Lower lobe of right lung (tissue), 2 donors: ENCODE measurements at places on chromosomes 16 and 17. TPM values are rescaled to one million over a fixed set of nuclear protein-coding genes. Genes with fewer than 3 reads are reported as not detected.

DNA sequence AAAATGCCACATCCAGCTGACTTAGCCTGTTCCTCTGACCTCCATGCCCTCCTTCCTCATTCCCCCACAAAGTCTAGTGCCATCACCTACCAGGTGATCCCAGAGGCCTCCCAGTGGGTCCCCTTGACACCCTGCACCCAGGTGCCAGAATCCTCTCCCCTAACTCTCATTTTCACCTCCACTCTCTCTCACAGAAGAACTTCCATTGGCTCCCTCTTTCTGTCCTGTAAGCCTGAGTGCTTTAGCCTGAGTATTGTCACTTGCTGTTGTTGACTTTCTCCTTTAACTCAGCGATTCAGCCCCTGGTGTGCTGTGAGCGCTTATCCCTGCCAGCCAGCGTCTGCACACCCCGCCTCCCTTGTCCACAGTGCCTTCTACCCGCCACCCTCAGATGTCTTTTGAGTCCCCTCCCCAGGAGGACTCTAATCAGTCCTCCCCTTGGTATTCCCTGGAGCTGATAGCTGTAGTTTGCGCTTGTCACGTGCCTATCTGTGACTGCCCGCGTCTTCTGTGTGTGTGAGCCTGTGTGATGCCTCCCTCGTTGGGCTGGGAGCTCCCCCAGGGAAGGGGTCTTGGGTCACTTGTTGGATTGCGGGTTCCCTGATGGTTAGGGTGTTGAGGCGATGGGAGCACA is 31.9 kb downstream of the ARHGAP23 start:
- DNase-seq, result no peak

BCO1 gene
- total RNA-seq, result 0.74 TPM

GRCh38 chr16:83723244-83723643 is 84.5 kb upstream of the HSBP1 start:
- no peak for DNase-seq

DNA sequence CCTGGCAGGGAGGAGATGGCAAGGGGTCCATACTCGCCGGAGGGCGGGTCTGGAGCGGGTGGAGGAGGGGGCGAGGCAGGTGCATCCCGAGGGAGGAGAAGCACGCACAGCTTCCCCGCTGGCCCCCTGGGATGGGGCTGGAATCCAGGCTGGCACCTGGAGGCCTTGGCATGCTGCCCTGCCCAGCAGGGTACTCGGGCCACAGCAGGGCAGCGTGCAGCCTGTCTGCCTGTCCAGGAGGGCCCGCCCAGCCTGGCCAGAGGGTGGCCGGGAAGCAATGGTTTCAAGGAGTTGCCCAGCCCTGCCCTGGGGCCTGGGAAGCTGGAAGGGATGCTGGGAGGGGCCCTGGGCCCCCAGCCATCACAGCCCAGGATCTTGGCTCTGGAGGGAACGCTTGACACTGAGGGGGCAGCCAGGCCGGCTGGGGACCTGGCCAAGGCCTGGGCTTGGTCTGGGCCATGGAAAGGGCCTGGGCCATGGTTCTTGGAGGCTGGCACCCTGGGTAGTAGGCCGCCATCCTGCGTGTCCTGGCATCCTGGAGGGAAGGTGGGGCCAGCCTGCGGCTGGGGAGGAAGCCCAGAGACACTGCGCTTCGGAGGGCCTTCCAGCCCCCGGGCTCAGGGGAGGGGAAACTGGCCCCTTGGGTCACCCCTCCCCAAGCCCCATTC is 1.1 kb downstream of the GLIS2 start:
- DNase-seq, result peak; percentile 84

GP1BA gene
- 0.92 TPM for total RNA-seq
